T-helper 2 cell (primary cell): ENCODE measurements at places on chromosomes 1 and 21.

DNA sequence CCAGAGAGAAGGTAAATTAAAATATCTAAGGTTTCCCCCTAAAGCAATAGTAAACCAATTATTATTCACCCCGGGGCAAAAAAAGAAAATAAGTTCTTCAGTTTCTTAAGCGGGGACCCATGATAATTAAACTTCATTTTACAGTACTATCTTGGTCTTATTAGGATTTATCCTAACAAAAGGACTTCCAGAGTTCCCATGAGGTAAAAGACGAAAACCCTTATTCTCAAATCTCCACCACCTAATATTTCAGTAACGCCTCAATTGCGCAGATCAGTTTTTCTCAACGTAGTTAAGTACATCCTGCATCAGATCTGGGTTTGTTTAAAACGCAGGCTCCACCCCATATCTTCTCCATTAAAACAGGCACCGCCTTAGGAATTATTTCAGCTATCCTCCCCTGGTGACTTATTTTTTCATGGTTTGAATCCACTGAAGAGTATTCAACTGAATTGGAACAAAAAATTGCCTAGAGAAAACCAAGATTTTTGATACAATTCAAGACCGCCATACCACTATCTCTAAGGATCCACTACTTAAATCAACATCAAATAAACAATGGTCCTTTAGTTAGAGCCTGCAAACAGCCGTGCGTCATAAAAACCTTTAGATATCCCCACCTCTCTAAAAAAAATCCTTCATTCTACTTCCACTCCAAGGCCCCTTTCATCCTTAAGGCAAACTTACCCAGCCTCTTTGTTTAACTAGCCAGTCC lies 1.7 kb downstream of the MCL1 start:
- DNase-seq = no peak

- no peak for DNase-seq
These were observed 1.8 kb downstream of the PLPP3 start for GRCh38 chr1:56577406-56578137.

DNA sequence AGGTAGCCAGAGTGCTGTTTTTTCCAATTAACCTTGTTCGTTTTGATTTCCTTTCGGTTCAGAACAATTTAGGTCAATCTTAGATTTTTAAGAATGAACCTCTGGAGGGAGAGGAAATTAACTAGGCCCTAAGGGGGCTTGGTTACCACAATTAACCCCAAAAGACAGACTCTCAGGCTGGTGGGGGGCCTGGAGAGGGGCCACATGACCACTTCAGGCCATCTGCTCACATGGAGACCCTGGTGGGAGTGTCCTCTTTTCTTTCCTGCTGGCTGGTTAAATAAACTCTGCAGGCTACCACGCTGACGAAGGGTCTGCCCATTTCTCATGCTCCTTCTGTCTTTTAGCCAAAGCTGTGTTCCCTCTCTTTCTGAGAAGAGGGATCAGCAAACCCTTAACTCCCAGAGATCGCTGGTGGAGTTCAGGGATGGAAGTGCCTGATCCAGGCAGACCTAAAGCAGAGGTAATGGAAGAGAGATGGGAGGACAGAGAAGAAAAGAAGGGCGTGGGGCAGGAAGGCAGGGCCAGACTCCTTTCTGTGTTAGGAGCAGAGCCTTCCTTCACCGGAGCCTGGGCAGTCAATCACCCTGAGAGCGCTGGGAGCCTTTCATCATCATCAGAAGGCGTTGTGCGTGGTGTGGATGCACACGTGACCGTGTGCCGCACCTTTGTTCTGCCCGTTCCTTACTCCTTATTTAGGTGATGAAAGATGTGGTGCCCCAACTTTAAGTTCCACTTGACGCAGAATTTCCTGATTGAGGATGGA lies 58.5 kb downstream of the KIF26B start:
- DNase-seq = no peak

GRCh38 chr1:244349581-244350001 lies 102.1 kb downstream of the ADSS2 start:
- no peak for DNase-seq
